ENCODE measurements at places on chromosomes 5 and 9.
A peak's percentile ranks its signal among the peaks of the same experiment; 100 is the strongest.

GRCh38 chr5:33257807-33258429 is 182.8 kb upstream of the TARS1 start:
- DNase-seq = peak; percentile 94

DNA sequence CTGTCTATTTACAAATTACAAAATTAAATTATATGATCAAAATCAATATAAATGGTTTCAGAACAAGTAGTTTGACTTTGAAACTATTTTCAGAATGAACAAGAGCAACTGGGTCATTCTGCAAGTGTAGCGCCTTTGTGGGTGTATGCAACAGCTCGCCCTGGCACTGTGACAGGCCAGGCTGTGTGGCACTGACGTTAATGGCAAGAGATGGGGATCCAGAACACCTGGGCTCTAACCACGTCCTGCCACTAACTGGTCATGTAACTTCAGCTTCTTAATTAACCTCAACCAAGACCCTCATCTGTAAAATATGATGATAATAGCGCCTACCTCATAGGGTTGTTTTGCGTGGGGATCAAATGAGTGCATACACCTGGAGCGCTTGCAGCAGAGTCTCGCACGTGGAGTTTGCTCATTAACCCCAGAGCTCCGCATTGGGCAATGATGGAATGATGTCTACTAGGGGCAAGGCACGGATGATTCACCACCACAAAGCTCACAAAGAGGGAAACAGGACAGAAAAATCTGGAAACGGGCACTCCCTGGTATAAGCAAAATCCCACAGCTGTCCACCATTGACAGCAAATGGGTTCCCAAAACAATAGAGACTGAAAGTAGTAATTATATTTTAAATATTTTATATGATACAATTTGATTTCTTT is 639.4 kb downstream of the SEMA5A start:
- DNase-seq = peak; percentile 60

DNA sequence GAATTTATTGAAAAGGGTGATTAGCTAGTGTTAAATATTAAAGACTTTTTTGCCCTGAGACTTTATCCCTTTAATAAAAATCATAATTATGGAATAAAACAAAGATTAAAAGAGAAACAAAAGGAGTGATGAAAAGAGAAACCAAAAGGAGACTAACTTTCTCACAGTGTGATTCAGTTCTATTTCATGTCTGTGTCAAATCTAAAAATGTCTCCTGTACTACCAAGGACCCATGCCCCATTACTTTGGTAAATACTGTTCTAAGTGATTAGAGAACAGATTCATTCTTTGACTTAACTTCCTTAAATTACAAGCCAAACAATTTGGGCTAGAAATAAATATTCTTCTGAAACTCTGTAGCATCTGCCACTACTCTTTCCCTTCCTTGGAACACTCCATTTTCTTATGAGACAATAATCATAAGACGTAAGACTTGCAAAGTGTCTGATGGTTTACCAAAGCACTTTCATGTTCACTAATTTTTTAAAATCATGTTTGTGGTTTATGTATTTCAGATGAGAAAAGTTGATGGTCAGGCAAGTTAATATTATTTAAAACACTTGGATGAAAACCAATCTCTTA is 319.0 kb downstream of the EBF1 start:
- no peak for DNase-seq

- DNase-seq = peak; percentile 92
These were observed 12.0 kb downstream of the ADRA1B start for GRCh38 chr5:159928122-159928909.

DNA sequence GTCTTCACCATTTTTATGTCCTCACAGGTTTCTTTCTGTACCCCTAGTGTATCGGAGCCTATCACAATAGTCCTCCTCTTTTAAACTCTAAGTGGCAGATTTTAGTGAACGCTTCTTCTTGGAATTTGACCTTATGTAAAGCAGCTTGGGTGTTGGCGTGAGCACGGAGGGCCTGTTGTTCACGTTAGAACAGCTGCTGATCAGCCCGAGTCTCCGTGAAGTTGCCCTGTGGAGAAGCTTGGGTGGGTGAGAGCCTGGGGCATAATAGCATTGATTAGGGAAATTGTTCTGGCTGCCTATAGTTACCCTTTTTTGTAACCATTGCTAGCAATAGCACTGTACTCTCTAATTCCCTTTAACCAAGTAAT is 167.0 kb upstream of the OTULINL start:
- DNase-seq = no peak

DNA sequence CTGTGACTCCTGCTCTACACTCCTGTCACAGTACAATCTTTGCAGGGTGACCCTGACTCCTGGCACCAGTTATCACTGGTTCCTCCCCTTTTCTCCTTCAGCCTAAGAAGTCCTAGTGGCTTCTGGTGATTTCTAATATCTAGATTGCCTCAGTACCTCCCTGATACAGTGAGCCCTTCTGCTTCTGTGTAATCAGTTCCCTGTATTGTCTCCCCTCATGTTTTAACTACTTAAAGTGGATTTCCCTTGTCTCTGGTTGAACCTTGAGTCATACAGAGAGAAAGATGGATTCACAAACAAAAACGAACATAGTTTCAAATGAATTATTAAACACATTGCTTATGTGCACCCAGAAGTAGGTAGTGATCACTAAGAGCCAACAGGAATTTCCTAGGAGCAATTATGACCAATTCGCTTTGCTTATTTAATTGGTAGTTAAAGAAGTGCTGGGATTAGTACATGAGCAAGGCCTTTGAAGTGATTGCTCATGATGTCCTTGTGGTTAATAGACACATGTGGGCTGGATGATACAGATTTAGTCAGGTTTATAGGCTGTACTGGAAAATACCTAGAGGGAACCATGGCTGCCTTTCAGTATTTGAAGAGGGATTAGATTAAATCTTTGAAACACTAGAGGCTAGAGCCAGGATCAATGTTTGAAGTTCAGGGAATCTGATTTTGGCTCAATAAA is 145.8 kb upstream of the MEF2C start:
- peak; percentile 60 for DNase-seq

- DNase-seq = no peak
These were observed 40.4 kb upstream of the HAND1 start for GRCh38 chr5:154518438-154518867.

DNA sequence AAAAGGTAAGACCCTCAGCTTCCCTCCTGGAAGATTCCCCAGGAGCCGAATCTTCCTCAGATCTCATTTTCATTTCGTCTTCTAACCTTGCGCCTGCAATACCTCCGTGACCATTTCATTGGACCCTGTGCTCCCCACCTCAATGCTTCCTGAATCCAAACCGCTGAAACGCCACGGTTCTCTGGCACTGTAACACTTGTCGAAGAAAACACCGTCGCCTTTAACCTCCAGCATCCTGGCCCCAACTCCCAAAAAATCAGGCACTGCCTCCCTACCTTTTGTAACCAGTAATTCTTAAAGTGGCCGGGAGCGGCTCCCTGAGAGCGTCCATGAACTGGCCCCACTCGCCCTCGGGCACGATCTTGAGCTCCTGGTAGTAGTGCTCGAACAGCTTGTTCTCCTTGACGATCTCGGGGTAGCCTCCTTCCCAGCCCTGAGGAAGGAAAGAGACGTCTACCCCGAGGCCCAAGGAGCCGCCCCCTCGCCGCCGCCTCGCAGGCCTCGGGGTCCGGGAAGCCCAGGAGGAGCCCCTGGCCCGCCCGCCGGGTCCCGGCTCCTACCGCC is 438 bp downstream of the NSUN2 start:
- peak; percentile 18 for DNase-seq

DNA sequence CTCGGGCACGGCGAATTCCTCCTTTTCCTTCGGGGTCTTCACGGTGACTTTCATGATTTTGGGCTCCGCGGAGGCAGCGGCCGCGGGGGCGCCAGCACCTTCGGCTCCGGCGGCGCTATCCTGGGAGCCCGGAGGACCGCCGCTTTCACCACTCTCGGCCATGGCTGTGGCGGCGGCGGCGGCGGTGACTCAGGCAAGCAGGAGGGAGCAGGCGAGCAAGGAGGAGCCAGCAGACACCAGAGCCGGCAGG is 315 bp downstream of the UBQLN1 start:
- DNase-seq = peak; percentile 81

DNA sequence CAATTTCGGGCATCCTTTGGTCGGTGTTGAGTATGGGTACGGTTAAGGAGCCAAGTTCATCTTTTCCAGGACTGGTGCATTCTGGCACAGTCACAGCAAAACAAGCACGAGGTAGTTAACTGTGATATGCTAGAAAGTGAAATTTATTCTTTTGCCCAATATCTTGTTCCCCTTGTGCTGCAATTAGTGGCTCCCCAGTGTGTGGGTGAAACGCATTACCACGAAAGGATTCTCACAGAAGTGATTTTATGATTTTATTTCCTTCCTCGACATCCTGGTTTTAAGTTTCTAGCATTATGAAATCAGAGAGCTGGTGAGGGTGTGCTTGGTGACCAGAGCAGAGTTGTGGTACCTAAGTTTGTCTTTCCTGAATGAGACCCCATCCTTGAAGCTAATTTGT is 1.5 kb downstream of the FRMPD1 start:
- DNase-seq = no peak

- no peak for DNase-seq
These were observed 1849.2 kb upstream of the C9orf72 start for GRCh38 chr9:29422438-29422837.

GRCh38 chr5:6540111-6540827 is 91.6 kb downstream of the UBE2QL1 start:
- DNase-seq = peak; percentile 30

DNA sequence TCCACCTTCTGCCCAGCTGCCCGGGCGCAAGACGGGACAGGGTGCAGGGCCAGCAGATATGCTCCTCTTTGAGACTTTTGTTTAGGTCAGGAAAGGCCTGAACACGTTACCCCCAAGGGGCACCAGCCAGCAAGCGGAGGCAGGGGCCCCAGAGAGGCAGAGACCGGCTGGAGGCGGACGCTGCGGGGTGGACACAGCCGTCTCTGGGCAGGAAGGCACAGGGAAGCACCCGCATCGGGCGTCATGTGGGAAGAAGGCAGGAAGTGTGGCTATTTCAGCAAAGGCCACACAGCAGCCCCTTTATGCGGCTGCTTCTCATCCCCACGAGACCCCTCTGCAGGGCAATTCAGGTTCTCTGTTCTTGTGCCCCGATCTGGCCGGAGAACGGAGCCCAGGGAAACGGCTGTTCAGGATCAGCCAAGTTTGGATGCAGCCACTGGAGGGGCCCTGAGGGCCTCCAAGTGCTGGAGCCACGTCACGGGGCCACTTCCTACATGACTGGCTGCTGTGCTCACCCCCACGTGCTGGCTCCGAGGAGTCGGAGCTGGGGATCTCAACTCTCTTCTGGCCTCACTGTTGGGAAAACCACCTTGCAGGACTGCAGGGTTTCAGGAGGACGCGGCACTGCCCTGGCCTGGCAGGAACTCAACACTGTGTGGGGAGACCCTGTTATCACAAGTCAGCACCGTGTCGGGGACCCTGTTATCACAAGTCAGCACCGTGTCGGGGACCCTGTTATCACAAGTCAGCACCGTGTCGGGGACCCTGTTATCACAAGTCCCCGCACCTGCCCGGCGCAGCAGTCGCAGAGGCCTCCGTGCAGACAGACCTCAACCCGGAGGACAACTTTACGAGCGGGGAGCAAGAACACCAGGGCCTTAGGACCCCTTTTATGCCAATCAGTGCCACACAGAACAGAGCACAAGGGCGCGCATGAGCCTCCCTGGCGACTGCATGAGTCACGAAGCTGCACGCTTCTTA is 44.4 kb downstream of the SLC12A7 start:
- no peak for DNase-seq

- no peak for DNase-seq
These were observed 4.5 kb downstream of the PIP5K1B start for GRCh38 chr9:68709291-68710110.

- DNase-seq = peak; percentile 71
These were observed 438 bp downstream of the SOX30 start for GRCh38 chr5:157651623-157652376.

DNA sequence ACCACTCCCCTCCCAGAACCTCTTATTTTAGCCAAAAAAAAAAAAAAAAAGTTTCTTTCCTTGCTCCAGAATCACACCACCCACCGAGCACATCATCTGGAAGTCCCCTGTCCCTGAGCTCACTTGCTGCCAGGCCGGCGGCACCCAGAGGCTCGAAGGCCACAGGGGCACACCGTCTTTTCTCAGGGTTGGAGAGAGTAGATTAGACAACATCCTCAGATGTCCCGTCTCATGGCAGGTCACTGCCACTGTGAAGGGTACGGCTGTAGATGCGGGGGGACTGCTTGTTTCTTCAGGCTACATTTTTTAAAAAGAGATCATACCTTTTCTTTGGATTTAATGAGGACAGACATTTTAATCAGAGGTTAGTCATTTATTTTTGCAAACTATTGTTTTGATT is 109.0 kb downstream of the MVB12B start:
- no peak for DNase-seq

DNA sequence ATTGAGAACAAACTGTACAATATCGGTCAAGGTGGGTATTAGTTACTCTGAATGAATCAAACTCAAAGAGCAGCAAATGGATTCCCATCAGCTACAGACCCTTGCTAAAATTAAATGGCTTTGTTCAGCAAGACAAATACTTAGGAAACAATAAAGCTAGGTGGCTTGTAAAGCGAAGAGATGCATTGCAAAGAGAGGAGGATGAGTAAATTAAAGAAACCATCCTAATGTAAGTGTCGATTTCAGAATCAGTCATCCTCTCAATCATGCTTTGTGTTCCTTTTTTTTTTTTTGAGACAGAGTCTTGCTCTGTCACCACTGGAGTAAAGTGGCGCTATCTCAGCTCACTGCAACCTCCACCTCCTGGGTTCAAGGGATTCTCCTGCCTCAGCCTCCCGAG is 359.2 kb upstream of the ZNF462 start:
- DNase-seq = no peak

DNA sequence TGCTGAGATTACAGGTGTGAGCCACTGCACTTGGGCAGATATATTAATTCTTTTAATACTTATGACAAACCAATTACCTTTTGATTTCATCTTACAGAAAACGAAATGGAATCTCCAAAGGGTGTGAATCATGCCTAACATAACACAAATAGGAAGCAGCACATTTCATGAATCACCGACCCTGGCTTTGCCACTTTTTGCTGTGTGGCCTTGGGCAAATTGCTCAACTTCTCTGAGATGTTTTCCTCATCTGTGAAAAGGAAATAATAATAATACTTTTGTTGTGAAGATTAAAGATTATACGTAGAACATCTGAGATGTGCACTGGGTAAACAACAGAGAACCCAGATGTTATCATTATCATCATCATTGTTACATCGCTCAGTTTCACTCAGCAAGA is 50.7 kb upstream of the FREM1 start:
- DNase-seq = no peak

- DNase-seq = peak; percentile 48
These were observed 59.1 kb downstream of the HMHB1 start for GRCh38 chr5:143870871-143871632.

- DNase-seq = peak; percentile 99
These were observed 79.0 kb downstream of the GLDC start for GRCh38 chr9:6566409-6567139.

- DNase-seq = no peak
These were observed 48.0 kb downstream of the PTCH1 start for GRCh38 chr9:95468791-95469190.

- DNase-seq = peak; percentile 5
These were observed 300.8 kb downstream of the TRIM32 start for GRCh38 chr9:116987721-116988485.
